ENCODE measurements at places on chromosomes 3 and 15. TPM values are rescaled to one million over a fixed set of nuclear protein-coding genes. Genes with fewer than 3 reads are reported as not detected.

Gene ANKDD1A
- total RNA-seq = 1.7 TPM

Gene RIOX2
- total RNA-seq = 47.8 TPM

GRCh38 chr3:11944052-11944673 is 60.0 kb upstream of the SYN2 start:
- DNase-seq = peak; percentile 72

Gene GOLGA8J
- total RNA-seq = 0.16 TPM

DNA sequence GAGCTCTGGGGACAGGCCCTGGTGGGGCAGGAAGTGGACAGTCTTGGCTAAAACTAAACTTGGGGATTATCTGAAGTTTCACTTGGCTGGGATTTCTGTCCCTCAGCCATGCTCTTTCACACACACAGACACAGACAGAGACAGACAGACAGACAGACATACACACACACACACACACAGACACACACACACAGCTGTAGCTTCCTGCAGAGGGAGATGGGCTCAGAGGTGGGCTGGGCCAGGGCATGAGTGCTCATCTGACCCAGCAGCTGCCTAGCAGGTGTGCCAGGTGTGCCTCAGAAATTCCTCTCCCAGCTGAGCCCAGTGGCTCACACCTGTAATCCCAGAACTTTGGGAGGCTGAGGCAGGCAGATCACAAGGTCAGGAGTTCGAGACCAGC is 3.3 kb downstream of the RHOV start:
- no peak for DNase-seq

GRCh38 chr3:11251807-11252176 is 20.4 kb upstream of the ATG7 start:
- DNase-seq = no peak

GRCh38 chr3:118968111-118968510 is 66.5 kb downstream of the IGSF11 start:
- DNase-seq = no peak

Gene MKRN2OS
- total RNA-seq = not detected

- no peak for DNase-seq
Observed at GRCh38 chr15:73375755-73376305, 7.1 kb upstream of the HCN4 start.

GRCh38 chr3:172262991-172263608 is 185.2 kb downstream of the GHSR start:
- DNase-seq = no peak

Gene HEG1
- total RNA-seq = 7.7 TPM

Gene GOLGA6A
- total RNA-seq = not detected

Gene GRAMD2A
- not detected for total RNA-seq

Gene MAGEL2
- total RNA-seq = 0.95 TPM

Gene ZNF148
- 30.7 TPM for total RNA-seq

- DNase-seq = no peak
Observed at GRCh38 chr3:58101499-58102389, 93.5 kb downstream of the FLNB start.

Gene CD47
- 169 TPM for total RNA-seq

Gene LRIG1
- 4.8 TPM for total RNA-seq

DNA sequence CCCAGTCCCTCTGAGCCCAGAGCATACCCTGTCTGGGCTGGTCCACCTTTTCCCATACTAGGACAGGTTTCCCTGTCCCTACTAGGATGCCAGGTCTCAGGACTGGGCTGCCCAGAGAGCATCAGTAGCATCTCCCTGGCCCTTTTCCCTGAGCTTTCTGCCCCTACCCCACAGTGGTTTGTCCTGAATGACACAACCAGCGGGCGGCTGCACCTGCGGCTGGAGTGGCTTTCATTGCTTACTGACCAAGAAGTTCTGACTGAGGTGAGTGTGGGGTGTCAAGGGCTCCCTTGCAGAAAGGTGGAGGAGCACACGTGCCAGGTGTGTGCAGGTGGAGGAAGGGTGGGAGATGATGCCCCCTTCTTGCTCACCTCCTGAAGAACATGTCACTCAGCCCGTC is 33.5 kb downstream of the ESYT3 start:
- DNase-seq = no peak

DNA sequence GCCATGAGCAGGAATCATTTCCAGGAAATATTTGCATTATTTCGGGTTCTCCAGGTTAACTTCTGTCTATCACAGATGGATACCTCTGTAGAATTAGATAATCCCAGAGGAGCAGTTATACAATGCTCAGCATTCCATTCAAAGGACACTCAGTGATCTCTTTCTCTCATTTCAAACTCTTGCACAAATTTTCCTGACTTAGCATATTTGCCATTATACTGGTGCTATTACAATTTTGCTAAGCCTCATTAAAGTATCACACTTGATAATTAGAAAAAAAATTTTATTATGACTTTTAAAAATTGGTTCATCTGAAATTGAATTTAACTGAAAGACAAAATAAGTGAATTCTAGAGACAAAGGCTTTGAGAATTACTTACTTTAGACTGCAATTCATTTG is 469.0 kb downstream of the EPHA3 start:
- DNase-seq = no peak

Gene P2RY14
- total RNA-seq = not detected

DNA sequence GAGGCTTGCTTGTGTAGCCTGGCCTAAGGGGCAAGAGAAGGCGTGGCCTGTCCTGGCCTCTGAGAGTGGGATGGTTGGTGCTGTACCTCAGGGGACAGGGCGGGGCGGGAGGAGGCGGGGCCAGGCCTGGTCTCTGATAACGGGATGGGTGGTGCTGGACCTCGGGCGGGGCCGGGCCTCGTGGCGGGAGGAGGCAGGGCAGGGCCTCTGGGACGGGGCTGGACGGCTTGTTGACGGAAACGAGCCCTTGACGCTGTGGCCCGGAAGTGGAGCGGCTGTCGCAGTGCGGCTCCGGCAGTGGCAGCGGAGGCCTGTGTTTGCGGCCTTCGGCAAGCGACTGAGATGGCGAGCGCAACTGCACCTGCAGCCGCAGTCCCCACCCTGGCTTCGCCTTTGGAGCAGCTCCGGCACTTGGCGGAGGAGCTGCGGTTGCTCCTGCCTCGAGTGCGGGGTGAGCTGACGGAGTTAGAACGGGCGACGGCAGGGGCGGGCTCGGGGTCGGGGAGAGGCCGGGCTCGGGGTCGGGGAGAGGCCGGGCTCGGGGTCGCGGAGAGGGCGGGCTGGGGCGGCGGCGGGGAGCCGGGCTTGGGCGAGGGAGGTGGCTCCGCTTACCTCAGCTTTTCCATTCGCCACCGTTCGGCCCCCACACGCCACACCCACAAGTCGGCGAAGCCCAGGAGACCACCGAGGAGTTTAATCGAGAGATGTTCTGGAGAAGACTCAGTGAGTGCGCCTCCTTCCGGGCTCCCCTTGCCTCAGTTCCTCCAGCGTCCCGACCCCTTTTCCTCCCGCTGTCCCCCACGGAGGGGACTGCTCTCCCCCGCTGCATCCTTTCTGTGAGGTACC is at the start of gene CCNDBP1:
Gene CCNDBP1 (plus strand): TSS at position 247 of the 846 bp plus-strand sequence. CDS start 96 bp downstream, at position 343.
- DNase-seq = peak; percentile 90

GRCh38 chr15:55151631-55152030 is 45.1 kb downstream of the RSL24D1 start:
- DNase-seq = no peak

Gene GPR176
- 5.3 TPM for total RNA-seq

Gene ALDH1A3
- total RNA-seq = 0.34 TPM

DNA sequence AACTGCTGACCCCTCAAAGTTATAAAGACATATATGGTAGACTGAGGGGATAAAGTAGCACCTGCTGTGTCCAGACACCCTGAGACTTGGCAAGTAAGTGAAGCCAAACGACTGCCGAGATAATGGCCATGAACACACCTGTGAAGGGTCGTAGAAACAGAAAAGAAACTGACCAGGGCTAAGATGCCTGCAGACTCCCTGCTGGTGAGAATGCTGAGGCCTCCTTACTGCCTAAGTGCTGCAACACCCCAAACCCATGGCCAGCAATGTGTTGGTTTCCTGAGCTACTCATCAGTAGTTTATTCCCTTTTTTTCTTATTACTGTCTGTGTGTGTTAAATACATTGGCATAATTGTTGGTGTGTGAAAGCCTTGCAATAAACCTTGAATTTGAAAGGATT is 233.8 kb downstream of the ZNF385D start:
- DNase-seq = no peak

Gene LRRN1
- total RNA-seq = 0.03 TPM

DNA sequence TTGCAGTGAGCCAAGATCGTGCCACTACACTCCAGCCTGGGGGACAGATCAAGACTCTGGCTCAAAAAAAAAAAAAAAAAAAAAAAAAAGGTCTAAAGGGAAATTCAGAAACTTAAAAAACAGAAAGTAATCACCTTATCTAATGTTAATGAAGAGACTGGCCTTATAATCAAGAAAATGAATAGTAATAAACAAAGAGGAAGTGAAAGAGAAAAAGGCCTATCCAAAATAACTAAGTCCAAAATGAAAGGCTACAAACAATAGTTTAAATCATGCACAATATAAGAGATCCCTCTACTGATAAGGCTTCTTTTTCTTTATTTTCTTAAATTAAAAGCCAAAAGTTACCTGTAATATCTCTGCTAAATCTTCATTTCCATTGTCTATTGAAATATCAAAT is 37.1 kb upstream of the HDC start:
- no peak for DNase-seq

Gene RASL12
- total RNA-seq = not detected

GRCh38 chr3:17848102-17848501 is 105.7 kb upstream of the TBC1D5 start:
- DNase-seq = no peak

Gene DNASE1L3
- total RNA-seq = 1.3 TPM

DNA sequence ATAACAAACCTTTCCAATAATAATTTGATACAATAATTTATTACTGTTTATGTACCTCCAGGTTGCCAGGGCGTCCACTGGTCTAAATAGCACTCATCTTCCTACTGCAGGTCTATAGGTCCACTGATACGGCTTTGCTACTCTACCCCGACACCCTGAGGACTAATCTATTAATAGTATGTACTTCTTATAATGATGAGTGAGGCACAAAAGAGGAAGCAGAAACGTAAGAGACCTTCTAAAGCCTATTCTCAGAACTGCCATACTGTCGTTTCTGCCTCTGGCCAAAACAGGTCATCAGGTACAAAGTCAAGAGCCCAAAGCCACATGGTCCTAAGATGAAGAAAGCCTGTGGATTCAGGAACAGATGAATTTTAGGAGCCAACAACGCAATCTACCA is 163.2 kb upstream of the GRM7 start:
- DNase-seq = no peak

Gene PARP15
- 0.37 TPM for total RNA-seq

- no peak for DNase-seq
Observed at GRCh38 chr3:158355623-158356588, 215.1 kb upstream of the MLF1 start.

DNA sequence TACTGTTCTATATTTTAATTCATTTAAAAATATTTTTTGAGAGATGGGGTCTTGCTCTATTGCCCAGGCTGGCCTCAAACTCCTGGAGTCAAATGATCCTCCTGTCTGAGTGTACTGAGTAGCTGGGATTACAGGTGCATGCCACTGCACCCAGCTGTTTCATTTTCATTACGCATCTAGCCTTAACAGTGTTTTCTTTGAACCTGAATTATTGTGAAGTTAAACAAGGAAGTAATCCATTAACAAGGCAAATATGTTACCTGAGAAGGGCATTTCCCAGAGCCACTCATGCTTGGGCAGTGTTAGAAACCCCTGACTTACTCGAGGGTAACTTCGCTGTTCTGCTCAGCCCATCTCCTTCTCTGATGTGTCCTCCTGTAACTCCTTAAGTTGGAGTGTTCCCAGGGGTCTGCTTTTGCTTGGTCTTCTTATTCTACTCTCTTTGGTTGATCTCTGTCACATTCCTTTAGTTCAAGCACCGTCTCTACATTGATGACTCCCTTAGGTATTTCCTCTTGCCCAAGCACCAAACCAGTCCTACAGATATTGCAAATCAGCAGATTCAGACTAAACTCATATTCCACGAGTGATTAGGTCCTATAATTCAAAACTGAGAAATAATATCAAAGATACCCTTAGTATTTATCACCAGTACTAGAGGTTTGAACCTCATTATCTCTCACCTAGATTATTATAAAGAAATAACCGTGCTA is 107.9 kb downstream of the STAC start:
- DNase-seq = no peak

Gene SMAD6
- total RNA-seq = 3.2 TPM

Gene ISLR
- total RNA-seq = not detected

- no peak for DNase-seq
Observed at GRCh38 chr15:53918180-53919079, 59.8 kb upstream of the UNC13C start.

Gene MYH15
- total RNA-seq = 0.05 TPM

DNA sequence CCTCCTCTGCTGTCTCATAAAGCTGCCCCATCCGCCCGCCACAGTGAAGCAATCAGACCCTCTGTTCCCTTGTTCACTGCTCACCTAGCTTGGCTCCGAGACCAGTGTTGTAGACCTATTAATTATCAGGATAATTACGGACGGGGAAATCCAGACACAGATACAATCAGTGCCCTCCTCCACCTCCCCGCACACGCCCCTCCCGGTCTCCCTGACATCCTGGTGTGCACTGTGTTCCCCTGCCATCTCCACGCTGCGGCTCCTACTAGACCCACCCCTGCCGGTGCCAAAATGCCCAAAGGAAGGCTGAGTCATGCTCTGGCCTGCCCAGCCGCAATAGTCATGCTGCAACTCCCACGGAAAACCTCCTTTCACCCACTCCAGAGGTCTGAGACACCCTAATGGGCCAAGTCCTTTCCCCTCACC is 277.3 kb upstream of the TLE3 start:
- no peak for DNase-seq

GRCh38 chr3:114626751-114627150 is 332.9 kb downstream of the TIGIT start:
- DNase-seq = no peak

Gene LNP1
- 3.1 TPM for total RNA-seq

DNA sequence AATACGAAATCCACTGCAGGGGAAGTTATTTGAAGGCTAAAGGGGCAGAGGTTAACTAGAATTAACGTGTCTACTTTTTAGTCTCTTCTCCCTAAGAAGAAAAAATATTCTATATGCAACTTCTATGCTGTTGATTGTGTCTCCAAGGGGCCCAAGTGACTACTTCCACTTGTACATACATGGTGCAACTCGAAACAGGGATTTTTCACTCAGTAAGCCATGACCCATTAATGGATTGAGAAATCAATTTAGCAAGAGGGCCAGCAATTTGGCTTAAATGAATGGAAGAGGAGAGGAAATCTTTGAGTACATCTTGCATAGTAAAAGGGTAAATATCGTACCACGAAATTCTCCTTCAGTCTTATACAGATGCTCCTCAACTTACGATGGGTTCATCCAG is 151.1 kb upstream of the HES1 start:
- no peak for DNase-seq

DNA sequence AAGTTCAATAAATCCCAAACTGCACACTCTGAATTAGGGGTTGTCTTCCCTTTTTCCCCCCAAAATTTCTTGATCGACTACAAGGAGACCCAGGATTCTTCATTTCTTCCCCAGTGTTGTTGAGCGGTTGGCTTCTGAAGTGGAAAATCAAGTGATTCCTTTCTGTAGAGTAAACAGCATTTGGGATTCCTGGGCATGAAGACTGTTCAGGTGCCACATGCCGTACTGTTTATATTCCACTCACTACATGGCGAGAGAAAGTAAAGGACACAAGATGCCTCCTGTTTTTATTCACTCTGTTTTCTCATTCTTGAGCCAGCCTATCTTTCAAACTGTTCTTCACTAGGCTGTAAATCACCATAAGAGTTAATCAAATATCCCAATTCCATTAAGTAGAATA is 12.6 kb downstream of the FSTL1 start:
- DNase-seq = no peak

Gene GOLGA8S
- not detected for total RNA-seq

Gene SQOR
- 15.0 TPM for total RNA-seq

- DNase-seq = no peak
Observed at GRCh38 chr15:52653431-52653964, 25.7 kb downstream of the ATOSA start.

Gene PSTPIP1
- not detected for total RNA-seq

Gene XCR1
- total RNA-seq = not detected
